Stimulated activated CD8-positive, alpha-beta memory T cell treated with anti-CD3 and anti-CD28 coated beads, Interleukin-7, amount 100 ng/mL, for 4 hours (primary cell): ENCODE measurements at places on chromosomes 12 and 14.

- DNase-seq: no peak
These were observed 40.9 kb upstream of the VASH1 start for GRCh38 chr14:76720382-76720813.

DNA sequence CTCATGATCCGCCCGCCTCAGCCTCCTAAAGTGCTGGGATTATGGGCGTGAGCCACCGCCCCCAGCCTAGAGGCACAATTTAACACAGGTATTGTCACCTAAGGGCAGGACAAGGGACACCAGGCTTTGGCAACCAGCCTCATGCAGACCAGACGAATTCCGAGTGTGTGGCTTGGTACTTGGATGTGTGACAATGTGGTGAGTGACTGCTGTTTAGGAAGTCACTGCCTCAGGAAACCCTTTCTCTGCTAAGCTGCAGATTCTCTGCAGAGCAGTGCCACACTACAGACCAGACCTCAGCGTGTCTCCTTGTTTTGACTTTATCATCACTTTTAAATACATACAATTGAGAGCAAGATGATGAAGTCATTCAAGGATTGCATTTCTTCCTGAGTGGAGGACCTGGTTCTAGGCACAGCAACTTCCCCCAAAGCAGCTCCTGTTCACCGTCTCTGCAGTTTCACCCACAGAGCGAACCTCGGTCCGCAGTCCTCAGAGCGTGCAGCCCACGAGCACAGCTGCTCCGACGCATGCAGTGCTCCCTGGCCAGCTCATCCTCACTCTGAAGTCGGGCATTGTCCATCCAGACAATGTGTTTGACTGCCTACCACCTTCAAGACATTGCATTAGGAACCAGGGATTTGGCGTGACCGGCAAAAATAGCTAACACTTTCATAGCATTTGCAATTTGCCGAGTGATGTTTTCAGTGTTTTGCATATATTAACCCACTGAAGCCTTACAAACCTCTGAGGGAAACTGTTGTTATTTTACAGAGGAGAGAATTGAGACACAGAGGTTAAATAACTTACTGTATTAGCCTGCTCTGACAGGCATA lies 235.2 kb downstream of the CHST11 start:
- DNase-seq: no peak

DNA sequence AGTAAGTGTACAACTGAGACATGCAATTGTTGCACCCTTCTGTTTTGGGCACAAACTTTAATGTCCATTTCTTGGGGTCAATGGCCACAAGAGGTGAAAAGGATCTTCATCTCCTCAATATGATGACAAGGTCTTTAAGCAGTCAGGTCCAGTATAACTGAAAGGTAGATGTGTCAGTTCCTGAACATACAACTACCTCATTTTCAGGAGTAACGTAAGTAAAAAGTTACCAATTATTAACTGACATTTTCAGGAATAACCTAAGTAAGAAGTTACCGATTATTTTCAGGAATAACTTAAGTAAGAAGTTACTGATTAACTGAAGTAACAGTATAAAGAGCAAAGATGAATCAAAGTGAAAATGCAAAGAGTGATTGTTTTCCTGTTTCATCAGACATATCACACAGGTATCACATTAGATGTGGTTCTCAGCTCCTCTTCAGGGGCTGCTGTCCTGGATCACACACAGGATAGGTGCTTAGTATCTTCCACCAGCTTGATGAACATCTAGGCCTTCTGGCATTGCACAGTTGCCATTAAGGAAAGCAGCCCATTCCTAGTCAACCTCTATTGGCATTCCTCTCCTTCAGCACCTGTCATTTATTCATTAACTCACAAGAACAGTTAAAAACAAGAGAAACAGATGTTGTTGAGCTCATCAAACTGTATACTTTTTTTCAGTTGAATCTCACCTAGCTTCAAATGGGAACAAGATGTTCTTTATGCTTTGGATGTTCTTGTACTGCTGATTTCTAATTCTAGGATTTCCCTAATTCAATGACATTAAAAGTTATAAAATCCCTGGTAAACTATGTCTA lies 200.0 kb downstream of the FOXG1 start:
- DNase-seq: no peak

DNA sequence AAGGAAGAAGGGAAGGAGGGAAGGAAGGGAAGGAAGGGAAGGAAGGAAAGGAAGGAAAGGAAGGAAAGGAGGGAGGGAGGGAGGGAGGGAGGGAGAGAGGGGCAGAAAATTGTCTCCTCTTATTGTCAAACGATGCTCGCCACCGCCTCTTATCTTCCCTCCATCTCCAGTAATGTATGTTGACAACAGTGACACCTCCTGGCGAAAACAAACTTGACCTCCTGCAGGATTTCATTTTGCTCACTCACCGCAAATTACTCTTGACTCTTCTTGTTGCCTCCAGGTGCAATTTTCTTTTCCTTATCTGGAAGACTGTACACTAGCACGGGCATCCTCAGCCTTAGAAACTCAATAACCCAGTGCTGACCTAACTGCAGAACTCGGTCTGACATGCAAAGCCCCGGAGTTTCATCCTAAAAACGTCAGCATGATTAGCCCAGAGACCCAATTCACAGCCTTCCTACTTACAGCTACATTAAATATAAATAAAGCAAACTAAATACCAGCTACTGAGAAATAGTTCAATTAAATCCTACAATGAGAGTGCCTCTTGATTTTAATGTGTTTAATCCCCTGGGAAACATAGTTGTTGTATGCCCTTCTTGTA lies 512.4 kb upstream of the TMPO start:
- no peak for DNase-seq

DNA sequence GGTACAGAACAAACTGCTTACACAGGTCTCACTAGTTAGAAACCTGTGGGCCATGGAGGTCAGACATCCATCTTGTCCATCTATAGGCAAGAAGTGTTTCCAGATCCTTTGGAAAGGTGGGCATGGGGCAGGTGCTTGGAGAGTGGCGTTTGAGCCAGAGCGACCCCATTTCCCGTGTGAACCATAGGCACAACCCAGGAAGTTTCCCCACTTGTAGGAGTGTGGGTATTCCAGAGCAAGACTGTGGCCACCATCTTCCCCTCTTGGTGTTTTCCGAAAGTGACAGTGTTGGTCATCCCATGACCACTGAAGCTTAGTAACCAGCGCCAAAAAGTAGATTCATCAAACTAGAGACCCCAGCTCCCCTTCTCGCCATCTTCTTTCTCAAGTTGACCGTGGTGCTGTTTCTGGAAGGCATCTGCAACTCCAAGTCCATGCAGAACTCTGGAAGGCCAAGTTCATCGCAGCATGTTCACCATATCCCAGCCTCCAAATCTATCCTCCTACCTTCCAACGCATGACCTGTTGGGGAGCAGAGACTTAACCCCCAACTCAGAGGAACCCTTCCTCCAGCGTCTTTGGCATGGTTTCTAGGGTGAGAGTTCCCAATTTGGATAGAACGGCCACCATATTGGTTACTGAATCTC lies 19.7 kb downstream of the PHETA1 start:
- DNase-seq: no peak

DNA sequence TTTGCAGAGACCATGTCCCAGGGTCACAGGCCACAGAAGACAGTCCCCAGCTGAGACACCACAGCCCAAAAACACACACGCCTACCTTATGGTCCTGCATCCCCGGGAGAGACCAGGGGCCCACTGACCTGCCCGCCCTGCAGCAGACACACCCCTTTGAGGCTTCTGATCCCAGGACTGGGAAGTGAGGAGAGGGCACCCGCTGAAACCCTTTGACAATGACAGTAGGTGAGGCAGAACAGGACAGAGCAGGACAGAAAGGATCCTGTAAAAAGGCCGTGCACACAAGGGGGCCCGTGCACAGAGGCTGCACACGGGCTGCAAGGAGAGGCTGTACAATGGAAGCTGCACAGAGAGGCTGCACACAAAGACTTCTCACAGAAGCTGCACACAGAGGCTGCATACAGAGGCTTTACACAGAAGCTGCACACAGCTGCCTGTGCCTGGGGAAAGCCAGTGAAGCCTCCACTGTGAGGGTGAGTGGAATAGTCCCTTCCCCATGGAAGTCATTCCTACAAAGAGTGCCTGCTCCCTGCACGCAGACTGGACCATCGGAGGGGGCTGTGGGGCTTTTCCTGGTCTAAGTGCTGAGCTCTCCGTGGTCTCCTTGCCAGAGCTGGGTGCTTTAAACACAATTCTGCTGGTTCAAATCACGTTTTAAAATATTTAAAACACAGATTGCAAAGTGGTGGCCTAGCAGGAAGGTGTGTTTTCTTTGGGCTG lies 16.6 kb upstream of the SFSWAP start:
- no peak for DNase-seq

- DNase-seq: no peak
These were observed 174.2 kb downstream of the PPM1H start for GRCh38 chr12:62760779-62761178.

DNA sequence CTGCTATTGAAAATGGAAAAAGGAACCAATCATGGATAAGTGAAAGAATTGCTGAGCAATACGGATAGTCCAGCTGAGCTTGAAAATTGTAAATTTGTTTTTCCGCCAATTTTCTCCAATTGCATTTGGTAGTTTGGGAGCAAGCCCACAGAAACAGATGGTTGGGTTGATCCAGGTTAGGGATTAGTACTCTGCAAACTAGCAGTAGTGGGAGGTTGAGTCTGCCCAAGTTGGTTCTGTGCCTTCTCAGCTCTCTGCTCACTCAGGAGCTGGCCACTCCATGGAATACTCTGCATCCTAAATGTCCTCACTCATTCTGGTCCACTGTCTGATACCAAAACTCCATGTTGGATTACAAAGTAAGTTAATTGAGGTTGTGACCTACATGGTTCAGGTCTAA lies 361.1 kb upstream of the ATP2B1 start:
- no peak for DNase-seq

- no peak for DNase-seq
These were observed 1.1 kb upstream of the TMEM121 start for GRCh38 chr14:105525326-105525725.

- no peak for DNase-seq
These were observed 121.8 kb downstream of the SUDS3 start for GRCh38 chr12:118498171-118498570.

GRCh38 chr14:97948841-97949240 lies 1151.7 kb downstream of the VRK1 start:
- no peak for DNase-seq

DNA sequence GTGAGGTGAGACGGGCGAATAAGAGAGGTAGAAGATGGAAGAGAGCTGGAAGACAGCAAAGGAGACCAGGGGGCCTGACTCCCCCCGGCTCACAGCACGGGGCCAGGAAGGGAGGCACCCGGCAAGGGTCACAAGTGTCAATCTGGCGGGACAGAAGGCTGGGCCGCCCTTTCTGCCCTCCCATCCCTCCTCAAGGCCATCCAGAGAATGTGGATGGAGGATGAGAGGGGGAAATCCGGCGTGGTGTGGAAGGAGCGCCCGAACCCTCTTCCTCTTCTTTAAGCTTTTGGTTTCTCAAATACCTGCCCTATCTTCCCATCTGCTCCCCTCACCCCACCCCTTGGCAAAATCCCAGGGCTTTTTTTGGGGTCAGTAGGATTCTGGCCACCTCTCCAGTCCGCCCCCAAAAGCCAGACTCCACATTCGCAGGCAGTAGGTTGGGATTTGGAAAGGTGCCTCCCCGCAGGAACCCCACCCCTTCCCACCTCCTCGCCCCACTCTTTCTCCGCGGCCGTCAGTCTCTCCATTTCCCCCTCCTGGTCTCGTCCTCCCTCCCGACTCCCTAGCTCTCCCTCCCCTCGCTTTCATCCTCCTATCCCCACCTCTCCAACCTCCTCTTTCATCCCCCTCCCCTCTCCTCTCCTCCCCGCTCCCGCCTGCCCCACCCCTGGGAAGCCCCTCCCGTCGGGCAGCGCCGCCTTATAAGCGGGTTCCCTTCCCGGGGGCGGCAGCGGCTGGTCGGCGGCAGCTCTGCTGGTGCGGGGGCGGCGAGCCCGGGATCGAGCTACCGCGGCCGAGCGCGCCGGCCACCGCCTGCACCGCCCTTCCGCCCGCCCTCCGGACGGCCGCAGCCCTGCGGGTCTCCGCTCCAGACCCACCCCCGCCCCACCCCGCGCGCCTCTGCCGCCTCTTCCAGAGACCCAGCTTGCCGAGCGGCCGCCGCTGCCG lies at the start of gene PTMS:
PTMS (plus strand) TSS at position 730 of the 948 bp plus-strand sequence. CDS start 343 bp downstream, outside the sequence.
- peak; percentile 27 for DNase-seq

- no peak for DNase-seq
These were observed 40.6 kb downstream of the GXYLT1 start for GRCh38 chr12:42104087-42104486.

DNA sequence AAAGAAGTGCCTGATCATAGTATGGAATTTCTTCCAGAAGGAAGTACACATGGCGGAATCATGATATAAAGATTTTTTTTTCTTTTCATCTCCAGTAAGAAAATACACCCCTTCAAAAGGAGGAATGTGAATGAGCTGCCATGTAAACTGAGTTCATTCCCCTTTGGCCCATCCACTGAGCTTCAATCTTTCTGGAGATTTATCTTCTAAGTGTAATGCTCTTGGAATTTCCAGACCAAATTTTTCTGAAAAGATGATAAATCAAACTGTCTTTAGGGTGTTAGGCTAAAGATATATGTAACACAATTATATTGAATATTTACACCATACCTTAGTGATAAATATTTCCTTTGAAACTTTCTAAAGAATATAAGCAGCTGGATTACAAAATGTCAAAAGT lies 5.2 kb downstream of the DCN start:
- no peak for DNase-seq

- DNase-seq: no peak
These were observed 59.5 kb upstream of the IGF1 start for GRCh38 chr12:102539651-102540553.

- DNase-seq: no peak
These were observed 126.9 kb downstream of the KTN1 start for GRCh38 chr14:55706893-55707292.

DNA sequence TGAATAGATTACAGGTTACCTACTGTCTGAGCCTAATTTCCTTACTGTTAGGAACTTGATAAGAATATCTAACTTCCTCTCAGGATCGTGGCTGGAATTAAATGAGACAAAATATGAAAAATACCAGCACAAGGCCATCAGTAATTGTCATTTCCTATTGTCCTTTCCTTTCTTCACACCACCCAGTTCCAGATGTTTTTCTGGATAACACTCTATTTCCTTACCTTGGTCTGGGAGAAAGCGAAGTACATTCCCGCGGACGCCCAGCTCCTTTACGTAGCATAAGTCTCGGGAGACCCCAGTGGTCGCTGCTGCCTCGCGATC lies 376 bp downstream of the GDF3 start:
- DNase-seq: no peak

- DNase-seq: no peak
These were observed 82.0 kb upstream of the RASSF8 start for GRCh38 chr12:25876383-25877045.

GRCh38 chr12:50243507-50243906 lies 39.8 kb downstream of the LIMA1 start:
- no peak for DNase-seq
